ENCODE measurements at places on chromosomes 7 and 10.

DNA sequence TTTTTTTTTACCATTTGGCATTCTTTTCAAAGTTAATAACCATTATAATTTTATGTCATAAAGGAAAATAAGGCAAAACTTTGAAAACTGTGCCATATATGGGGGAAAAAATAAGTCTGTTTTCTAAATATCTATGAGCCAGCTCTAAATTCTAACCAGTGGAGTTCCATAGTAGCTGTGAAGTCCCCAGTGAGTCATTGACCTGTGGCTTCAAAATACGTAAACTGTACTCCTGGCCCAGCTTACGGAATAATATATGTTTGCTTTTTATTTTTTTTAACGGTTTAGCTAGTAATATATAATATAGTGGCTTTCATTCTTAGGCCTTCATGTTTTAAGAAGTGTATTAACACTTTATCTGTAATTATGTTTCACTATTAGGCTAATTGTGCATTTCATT, 20.5 kb downstream of the ZRANB1 start:
- H3K27me3 ChIP-seq = no peaks in the 10 kb centered on the region
- DNase-seq = no peak
- H3K4me3 ChIP-seq = no peak overlapping the region
- peaks cover 24% of the 10 kb centered on the region for H3K4me1 ChIP-seq
- peaks cover 33% of the 10 kb centered on the region for H3K36me3 ChIP-seq

- no peaks in the 10 kb centered on the region for H3K27me3 ChIP-seq
- no peak overlapping the region for H3K27ac ChIP-seq
- peaks cover 41% of the 10 kb centered on the region for H3K36me3 ChIP-seq
- no peak for DNase-seq
- no peak overlapping the region for H3K4me3 ChIP-seq
Measured at GRCh38 chr7:37269711-37270508, 178.8 kb downstream of the ELMO1 start.

- H3K27ac ChIP-seq = no peak overlapping the region
- DNase-seq = no peak
- H3K4me1 ChIP-seq = no peaks in the 10 kb centered on the region
- H3K4me3 ChIP-seq = no peak overlapping the region
- no peaks in the 10 kb centered on the region for H3K36me3 ChIP-seq
Measured at GRCh38 chr10:97882142-97883091, 32.8 kb downstream of the GOLGA7B start.

DNA sequence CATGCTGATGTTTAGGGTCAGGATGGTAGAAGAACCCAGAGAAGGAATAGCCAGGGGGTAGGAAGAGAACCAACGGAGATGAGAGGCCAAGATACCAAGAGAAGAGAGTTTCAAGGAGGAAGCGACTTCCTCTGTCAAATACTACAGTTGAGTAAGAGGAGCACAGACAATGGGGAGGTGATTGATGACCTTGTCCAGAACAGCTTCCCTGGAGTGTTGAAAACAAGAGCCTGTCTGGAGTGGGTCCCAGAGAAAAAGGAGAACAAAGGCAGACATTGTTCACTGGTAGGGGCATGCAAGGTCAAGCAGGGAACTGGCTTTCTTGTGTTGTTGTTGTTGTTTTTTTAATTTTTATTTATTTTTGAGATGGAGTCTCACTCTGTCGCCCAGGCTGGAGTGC, 9.6 kb upstream of the TRIM56 start:
- H3K4me1 ChIP-seq = peaks cover 9% of the 10 kb centered on the region
- no peak for DNase-seq
- no peak overlapping the region for H3K4me3 ChIP-seq
- H3K27me3 ChIP-seq = peaks cover 4% of the 10 kb centered on the region
- H3K36me3 ChIP-seq = no peaks in the 10 kb centered on the region

DNA sequence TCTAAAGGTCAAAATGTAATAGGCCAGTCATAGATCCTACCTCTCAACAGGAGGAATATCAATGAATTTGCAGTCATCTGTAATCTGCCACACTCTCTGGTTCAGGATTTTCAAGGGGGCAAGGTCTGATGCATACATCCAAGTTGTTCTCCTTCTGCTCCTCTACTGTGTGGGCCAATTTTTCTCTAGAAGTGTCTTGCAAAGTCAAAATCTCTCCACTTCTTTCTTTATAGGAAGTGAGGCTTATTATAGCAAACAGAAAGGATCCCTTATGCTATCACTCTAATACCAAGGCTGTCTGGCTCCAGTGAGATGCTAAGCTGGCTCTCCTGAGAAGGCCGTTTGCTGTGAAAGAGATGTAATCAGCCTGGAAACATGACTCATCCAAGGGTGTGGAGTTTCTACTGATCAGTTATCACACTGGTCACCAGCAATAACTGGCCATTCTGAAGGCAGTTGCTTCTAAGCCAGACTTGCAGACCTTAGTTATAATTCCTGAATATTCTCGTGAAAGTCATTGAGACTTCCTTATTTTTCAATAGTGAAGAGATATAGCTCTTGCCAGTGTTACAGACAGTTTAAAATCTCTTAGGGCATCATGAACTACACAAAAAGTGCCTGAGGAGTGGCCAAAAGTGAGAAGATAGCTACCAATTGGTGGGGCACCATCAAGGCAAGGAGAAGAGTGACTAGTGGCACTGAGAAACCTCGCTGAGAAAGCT, 43.2 kb upstream of the LRGUK start:
- DNase-seq = no peak
- H3K27ac ChIP-seq = no peak overlapping the region
- H3K4me3 ChIP-seq = no peak overlapping the region
- H3K4me1 ChIP-seq = peaks cover 15% of the 10 kb centered on the region
- no peaks in the 10 kb centered on the region for H3K27me3 ChIP-seq
- H3K36me3 ChIP-seq = no peaks in the 10 kb centered on the region

- no peaks in the 10 kb centered on the region for H3K4me1 ChIP-seq
- H3K36me3 ChIP-seq = no peaks in the 10 kb centered on the region
- no peak for DNase-seq
- H3K4me3 ChIP-seq = no peak overlapping the region
Measured at GRCh38 chr7:39217783-39218182, 240.1 kb downstream of the POU6F2 start.

DNA sequence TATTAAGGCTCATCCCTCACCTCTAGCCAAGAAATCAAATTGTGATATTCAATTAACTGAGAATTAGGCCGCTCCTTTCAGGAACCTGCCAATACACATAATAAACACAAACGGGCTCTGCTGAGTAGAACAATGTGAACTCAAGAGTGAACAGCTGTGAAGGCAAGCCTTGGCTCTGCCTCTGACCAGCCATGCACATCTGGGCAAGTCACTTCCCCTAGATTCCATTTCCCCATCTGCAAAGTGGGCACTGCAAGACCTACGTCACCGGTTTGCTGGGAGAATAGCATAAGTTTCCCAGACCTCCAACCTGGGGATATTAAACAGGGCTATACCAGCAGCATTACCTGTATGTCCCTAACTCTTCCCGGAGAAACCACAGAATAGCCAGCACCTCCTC, 355.2 kb downstream of the TNS3 start:
- no peak overlapping the region for H3K4me3 ChIP-seq
- H3K27me3 ChIP-seq = peaks cover 6% of the 10 kb centered on the region
- no peaks in the 10 kb centered on the region for H3K36me3 ChIP-seq
- no peak overlapping the region for H3K27ac ChIP-seq
- no peak for DNase-seq

GRCh38 chr7:102992509-102992937, 79.7 kb downstream of the LRRC17 start:
- no peak overlapping the region for H3K4me3 ChIP-seq
- H3K27ac ChIP-seq = no peak overlapping the region
- H3K4me1 ChIP-seq = peaks cover 6% of the 10 kb centered on the region
- no peak for DNase-seq

GRCh38 chr10:84581976-84582375, 253.6 kb downstream of the CCSER2 start:
- no peak overlapping the region for H3K4me3 ChIP-seq
- H3K27ac ChIP-seq = no peak overlapping the region
- no peak for DNase-seq
- H3K4me1 ChIP-seq = no peaks in the 10 kb centered on the region
- H3K36me3 ChIP-seq = no peaks in the 10 kb centered on the region

GRCh38 chr10:114208351-114208750, 29.2 kb downstream of the TDRD1 start:
- H3K36me3 ChIP-seq = no peaks in the 10 kb centered on the region
- no peaks in the 10 kb centered on the region for H3K4me1 ChIP-seq
- H3K27ac ChIP-seq = no peak overlapping the region
- peaks cover 7% of the 10 kb centered on the region for H3K27me3 ChIP-seq
- no peak for DNase-seq
- no peak overlapping the region for H3K4me3 ChIP-seq

- no peak for DNase-seq
- no peaks in the 10 kb centered on the region for H3K4me1 ChIP-seq
- no peak overlapping the region for H3K4me3 ChIP-seq
- H3K27me3 ChIP-seq = no peaks in the 10 kb centered on the region
- no peak overlapping the region for H3K27ac ChIP-seq
- H3K36me3 ChIP-seq = no peaks in the 10 kb centered on the region
Measured at GRCh38 chr7:135074096-135074495, 73.8 kb upstream of the TMEM140 start.

DNA sequence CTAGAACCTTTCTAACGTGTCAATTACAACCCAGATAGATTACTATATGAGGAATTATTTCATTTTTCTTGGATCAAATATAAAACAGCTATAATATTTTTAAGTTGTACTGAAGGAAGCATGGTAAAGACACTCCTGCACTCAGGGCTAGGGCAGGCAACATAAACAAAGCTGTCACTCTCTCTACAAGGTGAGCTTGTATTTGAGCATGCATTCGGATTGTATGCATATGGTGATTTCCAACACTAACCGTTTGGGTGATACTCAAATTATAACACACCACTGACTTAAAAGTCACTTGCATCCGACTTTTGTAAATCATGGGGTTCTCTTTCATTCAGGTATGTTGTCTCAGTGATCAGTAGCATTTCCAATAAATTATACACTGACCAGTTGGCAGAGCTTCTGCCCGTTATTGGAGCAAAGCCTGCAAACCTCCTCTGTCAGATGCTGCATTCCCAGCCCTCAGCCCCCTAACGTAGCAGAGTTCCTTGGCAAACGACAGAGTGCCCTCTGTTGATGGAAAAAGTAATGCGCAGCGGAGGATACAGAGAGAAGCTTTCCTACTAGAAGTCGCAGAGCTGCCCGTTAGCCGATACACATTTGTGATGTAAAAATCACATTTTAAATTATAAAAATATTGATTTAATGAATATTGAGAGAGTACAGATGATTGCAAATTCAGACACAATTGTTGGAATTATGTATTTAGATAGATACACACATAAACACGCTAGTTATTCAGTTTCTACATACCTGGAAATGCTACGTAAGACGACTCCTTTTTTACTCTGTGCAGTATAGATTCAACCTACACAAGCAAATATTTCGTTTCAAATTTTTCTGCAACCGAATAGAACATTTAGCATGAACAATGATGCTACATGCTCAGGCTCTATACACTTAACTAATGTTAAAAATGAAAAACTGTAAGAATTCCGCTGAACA, 173.9 kb upstream of the SP4 start:
- DNase-seq = no peak
- no peaks in the 10 kb centered on the region for H3K36me3 ChIP-seq
- no peak overlapping the region for H3K27ac ChIP-seq
- peaks cover 37% of the 10 kb centered on the region for H3K27me3 ChIP-seq

DNA sequence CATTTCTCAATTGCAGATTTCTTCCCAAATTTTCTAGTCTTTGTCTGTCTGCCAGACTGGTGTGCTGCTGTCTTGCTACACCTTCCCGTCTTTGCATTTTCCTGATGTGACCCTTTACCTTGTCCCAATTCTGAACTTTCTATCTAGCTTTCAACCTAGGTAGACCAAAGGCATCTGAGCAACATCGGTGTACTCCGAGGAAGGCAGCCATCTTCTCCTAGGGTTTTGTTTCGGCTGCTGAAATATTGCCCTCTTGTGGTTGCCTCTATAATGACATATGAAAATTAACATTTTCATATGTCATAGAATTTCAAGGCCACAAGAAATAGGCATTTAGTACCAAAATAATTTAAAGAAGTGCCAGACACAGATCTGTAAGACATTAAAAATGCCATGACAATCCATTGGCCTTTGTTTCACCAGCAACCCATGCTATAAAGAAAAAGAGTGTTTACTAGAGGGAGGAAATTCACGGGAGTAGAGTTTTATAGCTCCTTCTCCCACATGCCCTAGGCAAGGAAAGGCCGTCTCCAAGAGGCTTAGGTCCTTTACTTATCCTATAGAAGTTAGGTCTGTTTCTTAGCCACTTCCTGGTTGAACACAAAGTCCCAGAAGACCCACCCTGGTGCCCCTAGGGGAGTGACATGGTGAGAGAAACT, 23.4 kb downstream of the OR9A2 start:
- H3K27ac ChIP-seq = no peak overlapping the region
- H3K27me3 ChIP-seq = peaks cover 1% of the 10 kb centered on the region
- no peak for DNase-seq
- H3K36me3 ChIP-seq = no peaks in the 10 kb centered on the region
- peaks cover 16% of the 10 kb centered on the region for H3K4me1 ChIP-seq
- H3K4me3 ChIP-seq = peak overlapping the region; percentile 81

DNA sequence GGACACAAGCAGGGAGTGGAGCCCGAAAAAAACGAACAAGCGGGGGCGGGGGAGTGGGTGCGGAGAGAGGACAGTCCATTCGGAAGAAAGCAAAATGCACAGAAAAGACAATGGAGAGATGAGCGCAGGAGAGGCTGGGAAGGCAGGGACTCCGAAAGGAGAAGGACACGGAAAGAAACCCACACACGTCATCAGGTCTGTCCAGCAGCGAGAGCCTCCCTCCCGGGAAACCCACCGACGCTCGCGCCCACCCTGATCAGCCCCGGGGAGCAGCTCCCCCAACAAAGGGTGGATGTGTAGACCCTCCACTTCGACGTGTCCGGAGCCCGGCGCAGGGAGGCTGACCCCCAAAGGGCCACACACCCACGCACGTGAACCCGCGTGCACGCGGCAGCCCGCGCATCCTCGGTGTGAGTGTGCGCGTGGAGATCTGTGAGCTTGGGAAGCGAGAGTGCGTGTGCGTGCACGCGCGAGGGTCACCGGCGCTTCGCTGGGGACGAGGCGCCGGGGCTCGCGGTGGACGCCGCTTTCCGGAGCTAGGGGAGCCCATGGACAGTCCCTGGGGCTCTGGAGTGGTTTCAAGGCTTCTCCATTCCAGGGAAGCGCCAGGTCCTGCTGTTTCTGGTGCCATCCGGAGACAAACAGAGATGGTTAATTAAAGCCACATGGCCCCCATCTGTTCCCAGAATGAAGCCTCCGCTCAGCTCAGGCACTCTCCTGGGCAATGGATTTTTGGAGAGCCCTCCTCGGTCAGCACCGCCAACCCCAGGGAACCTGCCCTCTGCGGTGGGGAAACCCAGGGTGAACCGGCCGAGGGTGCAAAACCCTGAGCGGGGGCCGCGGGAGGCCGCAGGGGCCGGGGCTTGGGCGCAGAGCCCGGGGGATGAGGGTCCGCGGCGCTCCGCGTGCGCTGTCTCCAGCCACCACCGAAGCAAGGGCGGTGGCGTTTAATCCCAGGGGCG, 916 bp downstream of the LAMB1 start:
- H3K36me3 ChIP-seq = no peaks in the 10 kb centered on the region
- DNase-seq = no peak
- no peak overlapping the region for H3K27ac ChIP-seq
- peaks cover 21% of the 10 kb centered on the region for H3K4me1 ChIP-seq

- H3K27me3 ChIP-seq = no peaks in the 10 kb centered on the region
- peaks cover 27% of the 10 kb centered on the region for H3K36me3 ChIP-seq
- H3K27ac ChIP-seq = no peak overlapping the region
- H3K4me1 ChIP-seq = no peaks in the 10 kb centered on the region
- H3K4me3 ChIP-seq = no peak overlapping the region
- no peak for DNase-seq
Measured at GRCh38 chr7:151608031-151608551, 88.4 kb upstream of the RHEB start.

GRCh38 chr7:13792208-13792607, 197.3 kb downstream of the ETV1 start:
- H3K27ac ChIP-seq = no peak overlapping the region
- H3K4me3 ChIP-seq = no peak overlapping the region
- no peaks in the 10 kb centered on the region for H3K36me3 ChIP-seq
